ENCODE measurements at places on chromosomes 5 and 9.

DNA sequence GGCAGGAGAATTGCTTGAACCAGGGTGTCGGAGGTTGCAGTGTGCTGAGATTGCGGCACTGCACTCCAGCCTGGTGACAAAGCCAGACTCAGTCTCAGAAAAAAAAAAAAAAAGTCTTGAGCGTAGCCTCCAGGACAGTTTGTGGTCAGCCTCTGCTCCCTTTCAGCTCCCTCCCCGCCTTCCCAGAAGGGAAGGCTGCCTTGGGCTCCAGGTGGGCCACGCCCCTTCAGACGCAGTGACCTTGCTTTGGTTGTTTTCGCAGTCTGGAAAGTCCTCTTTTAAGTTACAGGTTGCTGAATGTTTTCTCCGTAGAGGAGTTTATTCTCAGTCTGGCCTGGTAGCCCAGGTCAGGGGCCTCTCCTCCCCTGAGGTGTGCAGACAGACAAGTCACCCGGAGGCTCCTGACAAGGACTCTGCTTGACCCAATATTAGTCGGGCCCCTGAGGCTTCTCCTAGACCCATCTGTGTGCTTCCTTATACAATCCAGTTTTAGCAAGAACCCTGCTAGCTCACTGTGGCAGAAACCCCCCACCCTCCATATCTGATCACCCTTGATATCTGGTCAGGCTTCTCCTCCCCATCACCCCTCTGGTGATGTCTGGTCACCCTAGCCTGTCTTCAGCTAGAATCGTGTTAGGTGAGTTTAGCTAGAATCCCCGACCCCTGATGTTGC is 31.6 kb upstream of the N4BP3 start:
- no peak for DNase-seq

DNA sequence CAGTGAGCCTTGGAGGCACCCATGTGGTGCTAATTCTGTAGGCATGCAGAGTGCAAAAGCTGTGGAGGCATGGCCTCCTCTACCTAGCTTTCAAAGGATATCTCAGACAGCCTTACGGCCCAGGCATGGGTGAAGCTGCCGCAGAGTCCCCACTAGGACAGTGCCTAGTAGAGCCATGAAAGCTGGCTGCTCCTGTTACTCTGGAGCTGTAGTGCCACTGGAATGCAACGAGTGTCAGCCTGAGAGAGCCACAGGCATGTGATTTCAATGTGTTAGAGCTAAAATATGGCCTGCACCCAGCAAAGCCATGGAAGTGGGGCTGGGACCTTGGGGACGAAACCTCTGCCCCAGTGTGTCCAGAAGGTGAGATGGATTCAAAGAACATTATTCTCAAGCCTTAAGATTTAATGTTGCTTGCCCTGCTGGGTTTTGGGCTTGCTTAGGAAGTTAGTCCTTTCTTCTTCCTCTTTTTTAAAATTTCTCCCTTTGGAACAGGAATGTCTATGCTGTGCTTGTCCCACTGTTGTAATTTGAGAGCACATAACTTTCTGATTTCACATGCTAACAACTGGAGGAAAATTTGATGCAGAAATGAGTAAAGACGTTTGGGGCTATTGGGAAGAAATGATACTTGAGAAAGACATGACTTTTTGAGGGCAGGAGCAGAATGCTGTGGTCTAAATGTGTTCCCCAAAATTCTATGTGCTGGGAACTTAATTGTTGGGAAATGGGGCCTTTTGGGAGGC is 298.4 kb downstream of the PSAT1 start:
- DNase-seq = no peak

DNA sequence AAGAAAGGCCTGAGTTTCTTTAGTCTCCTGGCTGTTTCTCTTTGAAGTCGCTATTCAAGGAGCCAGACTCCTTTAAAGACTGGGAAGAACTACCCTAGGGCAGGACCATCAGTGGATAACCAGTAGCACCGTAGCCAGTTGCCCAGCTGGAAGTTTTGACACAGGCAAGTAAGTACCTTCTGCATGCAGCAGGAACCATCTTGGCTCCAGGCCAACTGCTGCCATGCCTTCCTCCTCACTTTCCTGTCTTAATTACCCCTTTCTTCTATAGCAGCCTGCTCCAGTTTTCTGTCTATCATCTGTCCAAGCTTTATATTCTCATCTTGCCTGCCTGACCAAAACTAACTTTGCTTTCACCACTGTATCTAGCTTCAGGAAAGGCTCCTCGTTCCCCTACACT is 149.7 kb upstream of the SV2C start:
- DNase-seq = no peak

GRCh38 chr9:4475301-4475700 is 15.0 kb upstream of the SLC1A1 start:
- DNase-seq = no peak

GRCh38 chr5:74054641-74055421 is 428.8 kb downstream of the ARHGEF28 start:
- DNase-seq = no peak

DNA sequence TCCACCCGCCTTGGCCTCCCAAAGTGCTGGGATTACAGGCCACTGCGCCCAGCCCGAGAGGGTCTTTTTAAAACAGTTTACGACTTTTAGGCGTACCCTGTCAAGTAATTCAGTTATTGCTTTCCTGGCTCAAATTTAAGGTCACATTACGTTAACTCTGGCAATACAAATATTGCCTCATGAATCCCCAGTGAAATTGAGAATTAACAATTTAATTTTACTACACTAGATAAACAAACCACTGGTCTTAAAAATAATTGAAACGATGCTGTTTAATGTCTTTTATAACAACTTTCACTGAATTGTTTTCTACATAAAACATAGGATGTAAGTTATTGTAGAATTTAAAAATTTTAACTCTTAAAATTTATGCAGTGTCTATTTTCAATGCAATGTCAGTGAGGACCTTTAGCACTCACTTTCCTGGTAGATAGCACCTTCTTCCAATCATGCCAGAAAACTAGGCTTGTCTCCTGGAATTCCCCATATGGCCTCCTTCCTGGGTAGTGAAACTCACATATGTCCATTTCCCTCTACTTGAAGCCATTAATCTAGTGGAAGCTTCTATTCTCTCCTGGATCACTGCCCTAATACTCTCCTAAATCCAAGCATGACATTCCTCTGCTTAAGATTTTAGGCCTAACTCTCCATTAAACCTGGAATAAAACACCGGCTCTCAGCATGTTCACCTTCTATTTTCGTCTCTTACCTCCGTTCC is 13.5 kb downstream of the BASP1 start:
- DNase-seq = no peak
